ENCODE measurements at places on chromosomes 1 and 21.

DNA sequence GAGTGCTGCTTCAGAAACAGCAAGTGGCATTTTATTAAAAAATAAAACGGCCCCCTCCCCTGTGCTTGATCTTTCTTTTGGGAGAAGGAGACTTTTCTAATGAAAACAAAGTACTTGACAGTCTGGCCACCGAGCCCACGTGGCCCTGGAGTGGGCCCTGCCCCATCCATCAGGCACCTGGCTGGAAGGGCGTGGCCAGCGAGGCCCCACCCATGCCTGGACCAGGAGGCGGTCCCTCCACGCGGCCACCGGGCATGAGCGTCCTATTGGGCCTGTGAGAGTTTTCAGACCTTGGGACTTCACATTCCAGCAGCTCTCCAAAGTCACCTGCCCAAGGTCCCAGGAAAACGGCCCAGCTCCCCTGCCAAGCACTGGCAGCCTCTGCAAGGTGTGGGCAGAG is 144.7 kb downstream of the CASZ1 start:
- DNase-seq: no peak

GRCh38 chr1:53987880-53988279 is 30.1 kb downstream of the LDLRAD1 start:
- DNase-seq: no peak

DNA sequence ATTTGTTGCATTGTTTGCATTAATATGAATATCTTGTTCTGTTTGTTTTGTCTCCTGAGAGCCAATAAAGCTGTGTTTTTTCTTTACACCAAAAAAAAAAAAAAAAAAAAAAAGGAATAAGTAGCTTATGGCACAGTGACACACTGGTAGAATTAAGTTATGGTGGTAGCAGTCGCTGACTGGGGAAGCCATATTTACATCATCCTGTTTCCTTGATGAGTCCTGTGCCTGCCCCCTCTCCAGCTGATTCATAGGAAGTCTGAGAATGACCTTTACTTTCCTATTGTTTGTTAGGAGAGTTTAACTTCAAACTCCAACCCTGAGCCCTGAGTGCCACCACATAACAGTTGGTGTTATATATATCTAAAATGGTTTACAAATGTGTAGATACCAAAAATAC is 62.2 kb downstream of the OBSCN start:
- DNase-seq: no peak

- no peak for DNase-seq
Observed at GRCh38 chr1:82015444-82015843, 214.7 kb downstream of the ADGRL2 start.

GRCh38 chr1:24203404-24203803 is 16.3 kb upstream of the IFNLR1 start:
- DNase-seq: no peak
